Fibroblast of skin of left biceps (primary cell): ENCODE measurements at places on chromosomes 1 and 21.
A peak's percentile ranks its signal among the peaks of the same experiment; 100 is the strongest.

DNA sequence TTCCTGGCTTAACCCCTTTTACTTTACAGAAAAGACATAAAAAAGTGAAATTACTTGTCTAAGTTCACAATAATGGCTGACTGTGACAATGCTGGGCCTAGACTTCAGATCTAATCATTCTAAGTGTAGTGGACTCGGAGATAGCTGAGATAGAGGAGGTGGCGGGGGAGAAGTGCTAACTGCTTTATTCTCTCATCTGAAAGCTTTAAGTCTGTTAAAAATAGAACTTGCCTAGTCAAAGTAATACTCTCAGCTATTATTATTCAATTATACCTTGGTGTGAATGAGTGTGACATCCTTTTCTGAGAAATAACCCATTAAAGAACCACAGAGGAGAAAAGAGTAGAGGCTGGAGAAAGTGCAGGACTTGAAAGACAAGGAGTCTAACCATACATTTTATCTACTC is 96.1 kb upstream of the OLIG2 start:
- DNase-seq = no peak

DNA sequence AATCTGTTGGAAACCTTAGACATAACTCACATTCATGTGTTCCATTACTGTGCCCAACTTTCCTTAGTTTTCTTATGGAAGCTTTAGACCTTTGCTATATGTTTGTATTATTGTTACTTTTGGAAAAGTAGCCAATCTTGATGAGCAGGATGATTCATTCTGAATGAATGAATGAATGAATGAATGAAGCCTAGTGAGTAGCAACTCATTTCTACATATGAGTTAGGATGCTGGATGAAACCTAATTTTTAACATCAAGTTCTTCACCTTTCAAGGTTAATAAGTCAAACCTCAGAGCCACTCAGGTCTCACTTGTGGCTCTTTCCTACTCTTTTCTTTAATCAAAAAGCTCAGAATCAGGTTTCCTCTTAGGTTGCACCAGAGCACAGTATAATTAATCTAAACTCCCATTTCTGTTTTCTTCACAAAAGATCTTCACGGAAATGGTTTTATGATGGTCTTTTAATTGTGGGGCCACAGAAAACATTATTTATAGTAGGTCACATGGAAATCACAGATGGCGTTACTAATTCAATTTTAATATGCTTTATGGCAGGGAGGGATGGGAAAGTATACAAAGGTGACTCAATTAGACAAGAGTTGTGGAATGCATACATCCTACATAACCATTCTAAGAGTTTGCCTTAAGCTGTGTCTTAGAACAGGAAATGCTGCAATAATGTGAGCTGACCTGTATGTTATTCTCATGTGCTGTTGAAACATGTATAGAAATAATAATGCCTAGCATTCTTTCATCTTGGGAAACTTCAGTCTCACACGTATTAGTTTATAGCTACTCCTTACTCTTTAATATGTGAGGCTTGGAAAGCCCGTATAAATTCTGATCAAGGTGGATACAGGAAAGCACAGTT is 4.5 kb upstream of the DDX59 start:
- no peak for DNase-seq

GRCh38 chr1:89279011-89279466 is 6.4 kb upstream of the GBP5 start:
- no peak for DNase-seq

DNA sequence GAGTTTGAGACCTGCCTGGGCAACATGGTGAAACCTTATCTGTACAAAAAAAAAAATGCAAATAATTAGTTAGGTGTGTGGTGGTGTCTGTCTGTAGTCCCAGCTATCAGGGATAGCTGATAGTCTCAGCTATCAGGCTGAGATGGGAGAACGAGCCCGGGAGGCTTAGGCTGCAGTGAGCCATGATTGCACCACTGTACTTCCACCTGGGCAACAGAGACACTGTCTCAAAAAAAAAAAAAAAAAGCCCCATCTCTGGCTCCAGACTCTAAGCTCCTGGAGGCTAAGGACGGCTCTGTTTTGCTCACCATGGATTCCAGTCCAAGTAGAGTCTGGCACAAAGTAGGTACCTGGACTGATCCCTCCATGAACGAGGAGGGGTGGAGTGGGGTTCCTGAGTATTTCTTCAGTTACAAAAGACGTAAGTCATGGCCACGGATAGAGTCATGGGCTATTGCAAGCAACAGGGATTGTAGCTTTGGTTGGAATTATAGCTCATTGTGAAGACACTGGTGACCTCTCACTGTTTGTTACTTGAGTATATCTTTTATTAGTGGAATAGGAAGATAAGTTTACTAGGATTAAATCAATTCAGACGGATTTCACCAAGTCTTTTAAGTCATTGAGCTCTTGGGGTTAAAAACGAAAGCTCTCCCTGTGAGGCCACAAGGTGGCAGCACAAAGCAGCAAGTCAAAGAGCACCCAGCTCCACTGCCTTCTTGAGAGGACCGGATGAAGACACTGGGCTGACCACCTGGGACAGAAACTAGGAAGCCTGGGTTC is 35.6 kb upstream of the TMEM61 start:
- DNase-seq = no peak

GRCh38 chr1:108502624-108503023 is 52.5 kb downstream of the NBPF6 start:
- no peak for DNase-seq

DNA sequence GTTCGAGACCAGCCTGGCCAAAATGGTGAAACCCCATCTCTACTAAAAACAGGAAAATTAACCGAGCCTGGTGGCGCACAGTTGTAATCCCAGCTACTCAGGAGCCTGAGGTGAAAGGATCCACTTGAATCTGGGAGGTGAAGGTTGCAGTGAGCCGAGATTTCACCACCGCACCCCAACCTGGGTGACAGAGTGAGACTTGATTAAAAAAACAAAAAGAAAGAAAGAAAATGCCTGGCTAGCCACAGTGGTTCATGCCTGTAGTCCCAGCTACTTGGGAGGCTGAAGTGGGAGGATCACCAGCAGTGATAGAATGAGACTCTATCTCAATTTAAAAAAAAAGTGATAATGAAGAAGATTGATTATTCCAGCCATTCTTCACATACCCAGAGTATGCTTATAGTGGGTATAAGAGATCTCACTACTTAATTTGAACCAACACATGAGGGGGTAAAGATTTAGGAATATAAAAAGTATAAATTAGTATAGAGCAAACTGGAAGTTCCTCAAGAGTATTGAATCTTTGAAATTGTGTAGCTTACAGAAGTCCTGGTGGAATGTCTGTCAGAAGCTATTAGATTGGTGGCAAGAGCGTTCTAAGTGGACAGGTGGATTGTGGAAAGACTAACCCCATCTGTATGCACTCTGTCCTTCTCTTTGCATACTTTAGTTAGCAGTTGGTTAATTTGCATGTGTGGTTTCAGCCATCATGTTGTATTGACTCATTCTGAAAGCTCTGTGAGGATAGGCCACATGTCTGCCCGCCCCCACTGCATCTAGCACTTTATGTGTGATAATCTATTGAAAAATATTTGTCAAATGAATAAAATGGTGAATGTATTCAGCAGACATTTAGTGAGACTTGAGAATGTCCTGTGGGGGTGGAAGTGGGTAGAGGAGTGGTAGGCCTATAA is 25.0 kb downstream of the RLF start:
- DNase-seq = peak; percentile 38

GRCh38 chr1:73803380-73803779 is 394.6 kb downstream of the LRRIQ3 start:
- DNase-seq = no peak

GRCh38 chr1:200139661-200140250 is 112.2 kb downstream of the NR5A2 start:
- peak; percentile 31 for DNase-seq

- peak; percentile 5 for DNase-seq
Observed at GRCh38 chr1:174433451-174433850, 14.3 kb upstream of the GPR52 start.

- no peak for DNase-seq
Observed at GRCh38 chr1:70896224-70896623, 151.4 kb downstream of the PTGER3 start.

DNA sequence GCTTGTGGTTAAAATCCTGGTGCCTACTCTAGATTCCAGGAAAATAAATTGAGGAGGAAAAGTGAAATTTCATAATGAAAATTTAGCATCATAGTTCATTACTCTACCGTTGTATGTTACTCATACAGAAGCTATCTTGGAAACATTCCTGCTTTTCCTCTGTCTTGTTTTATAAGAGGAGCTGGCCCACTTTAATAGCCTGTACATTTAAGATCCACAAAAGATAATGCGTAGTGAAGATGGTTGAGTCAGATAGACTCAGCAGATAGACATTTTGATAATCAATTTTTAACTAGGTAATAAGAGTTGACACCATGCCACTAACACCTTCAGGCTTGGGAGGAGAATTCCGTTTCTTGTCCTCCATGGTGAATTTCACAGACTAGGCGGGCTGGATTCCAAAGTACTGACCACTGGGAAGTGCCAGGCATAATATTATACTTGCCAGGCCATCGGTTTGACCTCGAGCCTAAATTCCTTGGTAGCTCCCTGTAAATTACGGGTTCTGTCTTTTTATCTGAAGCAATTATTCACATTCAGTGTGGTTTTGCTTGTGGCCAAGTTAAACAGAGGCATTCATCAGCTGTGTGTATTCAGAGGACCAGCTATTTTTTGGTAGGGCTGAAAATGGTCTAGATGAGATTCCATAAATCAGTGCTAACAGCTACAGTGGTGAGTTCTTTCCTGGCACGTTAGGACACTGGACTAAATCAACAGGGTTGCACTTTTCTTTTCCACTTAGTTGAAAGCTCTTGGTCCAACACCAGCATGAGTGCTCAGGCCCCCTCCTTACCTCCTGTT is 111.9 kb upstream of the KAZN start:
- peak; percentile 98 for DNase-seq

DNA sequence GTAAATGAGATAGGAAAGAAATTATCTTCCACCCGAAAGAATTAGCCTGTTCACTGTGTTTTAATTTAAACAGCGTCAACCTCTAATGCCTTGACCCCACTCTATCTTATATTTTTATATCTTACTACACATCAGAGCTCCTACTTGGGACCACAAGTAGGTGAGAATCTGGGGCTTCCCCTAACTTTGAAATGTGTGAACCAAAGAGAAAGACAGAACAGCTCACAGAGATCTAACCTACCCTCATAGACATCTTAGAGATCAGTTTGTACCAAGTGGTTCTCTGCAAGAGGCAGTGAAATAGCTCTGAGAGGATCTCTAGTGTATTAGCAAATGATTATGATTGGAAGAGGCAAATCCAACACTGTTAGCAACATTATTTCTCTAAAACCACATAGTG is 31.0 kb upstream of the IFI16 start:
- no peak for DNase-seq

DNA sequence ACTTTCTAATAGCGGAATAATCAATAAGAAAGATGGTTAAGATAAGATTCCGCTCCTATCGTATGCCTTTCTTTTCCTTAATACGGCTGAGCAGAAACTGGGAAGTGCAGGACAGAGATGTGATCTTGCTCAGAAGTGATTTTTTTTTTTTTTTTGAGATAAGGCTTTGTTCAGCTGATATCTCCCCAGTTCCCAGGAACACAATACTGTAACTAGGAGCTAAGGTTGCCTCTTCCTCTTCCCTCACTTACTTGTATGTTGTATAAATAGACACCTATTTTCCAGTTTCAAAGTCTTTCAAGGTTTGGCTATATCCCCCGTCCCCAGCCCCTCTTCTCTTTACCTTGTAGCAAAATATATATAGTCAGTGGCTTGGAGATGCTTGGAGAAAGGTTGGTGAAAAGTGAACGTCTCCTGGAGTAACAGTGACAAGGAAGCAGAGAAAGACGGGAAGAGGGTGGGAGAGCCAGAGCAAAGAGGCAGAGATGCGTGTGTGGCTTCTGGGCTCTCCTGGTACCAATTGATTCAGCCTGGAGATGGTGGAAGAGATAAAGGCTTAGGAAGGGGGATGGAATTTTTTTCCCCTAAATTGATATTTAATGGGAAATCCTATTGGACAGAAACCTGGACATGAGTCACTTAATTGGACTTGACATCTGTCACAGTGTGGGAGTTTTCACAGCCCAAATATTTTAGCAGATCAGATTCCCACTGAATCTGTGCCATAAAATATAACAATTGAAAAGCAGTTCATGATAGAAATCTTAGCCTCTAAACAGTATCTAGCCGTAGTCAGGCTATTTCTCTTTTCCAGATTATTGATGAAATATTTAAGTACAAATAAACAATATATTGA is at the start of gene NHLH2:
NHLH2 (minus strand) TSS at position 522 of the 856 bp plus-strand sequence. CDS start 2,754 bp downstream, outside the sequence.
- DNase-seq = no peak

DNA sequence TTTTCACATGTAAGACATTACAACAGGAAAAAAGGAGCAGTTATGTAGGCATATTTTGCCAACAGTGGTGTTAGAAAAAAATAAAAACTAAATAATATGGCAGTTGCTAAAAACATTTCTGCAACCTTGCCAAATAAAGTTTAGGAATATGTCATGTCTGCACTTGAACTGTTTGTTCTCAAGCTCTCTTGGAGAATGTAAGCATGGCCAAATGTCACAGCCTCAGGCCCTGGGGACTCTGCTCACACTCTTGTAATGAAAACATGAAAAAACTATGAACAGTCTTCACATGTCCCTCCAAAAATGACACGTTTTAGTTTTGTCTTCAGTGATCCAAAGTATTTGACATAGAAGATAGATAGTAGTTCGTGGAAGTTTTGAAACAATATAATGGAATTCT is 753.3 kb downstream of the LTN1 start:
- DNase-seq = no peak

DNA sequence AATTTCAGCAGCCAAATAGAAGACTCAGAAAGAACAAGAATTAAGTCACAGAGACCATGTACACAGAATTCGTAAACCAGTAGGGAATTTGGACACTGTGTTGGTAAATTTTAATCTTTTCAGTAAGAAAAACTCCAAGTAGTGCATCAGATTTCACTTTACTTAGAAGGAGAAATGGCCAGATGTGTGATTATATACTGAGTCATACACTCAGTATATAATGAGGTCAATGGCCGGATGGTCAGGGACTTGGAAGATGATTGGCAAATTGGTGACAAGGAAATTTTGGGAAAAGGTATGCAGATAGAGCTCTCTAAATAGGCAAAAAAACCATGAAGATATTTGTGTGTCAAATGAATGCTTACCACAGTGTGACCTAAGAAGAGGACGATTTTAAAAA is 399.8 kb upstream of the LRRC7 start:
- no peak for DNase-seq

- DNase-seq = no peak
Observed at GRCh38 chr1:199301472-199302217, 662.8 kb downstream of the PTPRC start.

DNA sequence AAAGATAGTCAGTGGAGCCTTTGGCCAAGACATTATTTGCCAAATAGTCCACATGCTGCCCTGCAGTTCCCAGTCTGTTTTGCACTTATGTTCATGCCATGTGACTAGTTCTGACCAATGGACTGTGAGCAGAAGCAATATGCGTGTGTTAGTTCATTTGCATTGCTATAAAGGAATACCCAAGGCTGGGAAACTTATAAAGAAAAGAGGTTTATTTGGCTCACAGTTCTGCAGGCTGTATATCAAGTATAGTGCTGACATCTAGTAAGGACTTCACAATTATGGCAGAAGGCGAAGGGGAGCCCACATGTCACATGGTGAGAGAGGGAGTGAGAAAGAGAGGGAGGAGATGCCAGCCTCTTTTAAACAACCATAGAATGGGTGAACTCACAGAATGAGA is 193.3 kb downstream of the PTPRU start:
- DNase-seq = no peak

GRCh38 chr1:235074523-235075047 is 54.1 kb downstream of the TOMM20 start:
- peak; percentile 75 for DNase-seq

GRCh38 chr1:64041371-64042131 is 161.9 kb upstream of the UBE2U start:
- DNase-seq = no peak
